KBM-7 (cell line): ENCODE measurements at places on chromosomes 13 and 19.

DNA sequence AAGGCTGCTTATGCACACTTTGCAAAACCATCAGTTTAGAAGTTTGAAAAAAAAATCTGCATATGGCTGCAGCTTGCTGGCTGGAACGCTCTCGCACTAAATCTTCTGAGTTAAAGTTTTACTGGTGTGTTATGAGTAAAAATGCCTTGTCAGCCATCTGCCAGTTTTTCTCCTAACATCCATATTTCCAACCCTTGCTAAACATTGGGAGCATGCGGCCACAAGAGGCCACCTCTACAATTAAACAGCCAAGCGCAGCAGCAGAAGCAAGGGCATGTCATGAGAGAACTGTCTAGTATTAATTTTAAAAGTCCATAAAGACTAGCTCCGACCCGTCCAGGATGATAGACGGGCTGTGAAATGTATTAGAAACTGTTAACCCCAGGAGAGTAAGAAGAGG, 248.3 kb downstream of the TSHZ3 start:
- DNase-seq: no peak

GRCh38 chr13:113817860-113818691, 45.8 kb downstream of the GAS6 start:
- DNase-seq: no peak

GRCh38 chr13:41603917-41604316, 146.6 kb downstream of the RGCC start:
- no peak for DNase-seq

GRCh38 chr19:40610396-40611064, 9.4 kb downstream of the LTBP4 start:
- DNase-seq: no peak
